Natural killer cell (primary cell): ENCODE measurements at places on chromosomes 7 and 10. TPM values are rescaled to one million over a fixed set of nuclear protein-coding genes. Genes with fewer than 3 reads are reported as not detected.

The PIK3CG gene
- total RNA-seq, result 83.3 TPM

The SFTPA1 gene
- not detected for total RNA-seq

The TEX36 gene
- not detected for total RNA-seq

The MACROH2A2 gene
- total RNA-seq, result 1.4 TPM

The PLAC9 gene
- not detected for total RNA-seq

The SPAM1 gene
- not detected for total RNA-seq

The FANK1 gene
- total RNA-seq, result not detected

The RSPH10B2 gene
- total RNA-seq, result 0.33 TPM

The CTAGE8 gene
- not detected for total RNA-seq

The EPO gene
- not detected for total RNA-seq

The POP7 gene
- 22.1 TPM for total RNA-seq

GRCh38 chr10:131848741-131849590 is 51.8 kb upstream of the PPP2R2D start:
- DNase-seq, result no peak

- no peak for DNase-seq
These were observed 13.9 kb upstream of the SH2D4B start for GRCh38 chr10:80523773-80524172.

GRCh38 chr7:36228039-36228438 is 75.0 kb downstream of the EEPD1 start:
- no peak for DNase-seq

DNA sequence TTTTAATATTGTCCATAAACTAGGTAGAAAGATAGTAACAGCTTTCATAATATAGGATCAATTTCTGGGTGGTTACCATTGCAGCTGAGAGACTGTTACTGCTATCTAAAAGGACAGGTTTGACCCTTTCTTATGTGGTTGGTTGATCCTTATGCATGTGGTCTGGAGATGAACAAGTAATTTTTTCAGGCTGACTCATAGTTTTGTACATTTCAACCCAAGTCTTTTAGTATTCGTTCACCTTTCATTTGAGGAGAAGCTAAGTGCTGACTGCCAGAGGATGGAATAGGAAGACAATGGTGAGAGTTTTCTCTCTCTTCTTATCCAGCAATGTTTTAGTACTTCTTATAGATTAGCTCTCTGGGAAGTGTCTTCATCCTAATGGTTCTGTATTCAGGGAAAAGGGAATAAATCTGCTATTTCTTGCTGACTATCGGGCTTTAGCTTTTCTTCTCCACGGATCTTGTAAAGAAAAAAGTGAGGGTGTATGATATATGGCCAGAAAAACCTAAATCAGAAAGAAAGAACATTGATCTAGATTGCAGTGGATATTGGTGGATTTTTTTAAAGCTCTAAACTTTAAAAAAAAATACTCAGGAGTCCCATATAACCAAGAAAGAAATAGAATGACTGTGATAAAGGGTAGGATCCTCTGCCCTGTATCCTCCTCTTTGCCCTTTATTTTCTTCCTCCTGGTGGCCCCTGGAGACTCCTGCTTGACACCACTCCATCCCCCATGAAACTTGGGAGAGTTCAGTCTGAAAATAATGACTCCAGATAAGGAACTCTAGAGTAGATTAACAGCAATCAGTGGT is 88.0 kb downstream of the CPED1 start:
- no peak for DNase-seq

DNA sequence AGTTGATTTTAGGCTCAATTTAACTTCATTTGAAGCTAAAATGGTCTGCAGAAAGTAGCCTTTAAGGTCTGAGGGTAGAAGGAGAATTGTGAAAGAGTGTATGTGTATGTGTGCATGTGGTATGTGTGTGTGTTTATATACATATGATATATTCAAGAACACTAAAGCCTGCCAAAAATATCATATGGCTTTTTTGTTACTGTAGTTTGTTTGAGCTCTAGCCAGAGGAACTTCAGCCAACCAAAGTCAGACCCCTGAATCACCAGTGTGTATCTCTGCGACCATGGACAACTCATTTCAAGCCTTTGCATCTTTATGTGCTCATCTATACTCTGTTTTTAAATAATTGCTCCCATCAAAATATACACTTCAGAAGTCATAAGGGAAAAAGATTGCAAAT is 58.4 kb upstream of the HDAC9 start:
- no peak for DNase-seq

- no peak for DNase-seq
These were observed 519 bp downstream of the PITRM1 start for GRCh38 chr10:3172081-3172445.

DNA sequence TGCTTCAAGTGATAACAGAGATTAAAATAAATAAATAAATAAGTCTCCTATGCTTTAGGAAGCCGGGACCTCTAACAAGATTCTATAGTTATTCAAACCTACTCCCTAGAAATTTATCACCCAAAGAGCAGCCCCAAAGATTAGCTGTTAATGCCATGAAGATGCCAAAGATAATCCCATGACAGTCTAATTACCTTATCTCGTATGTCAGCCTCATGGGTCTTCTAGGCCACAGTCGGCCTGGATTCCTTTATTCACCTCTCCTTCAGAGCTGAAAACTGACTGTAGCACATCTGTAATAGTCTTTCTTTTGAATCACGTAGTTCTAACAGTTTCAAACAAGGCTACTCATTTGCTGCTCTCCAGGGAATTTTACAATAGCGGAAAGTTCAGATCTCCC is 24.2 kb downstream of the COL1A2 start:
- DNase-seq, result no peak

DNA sequence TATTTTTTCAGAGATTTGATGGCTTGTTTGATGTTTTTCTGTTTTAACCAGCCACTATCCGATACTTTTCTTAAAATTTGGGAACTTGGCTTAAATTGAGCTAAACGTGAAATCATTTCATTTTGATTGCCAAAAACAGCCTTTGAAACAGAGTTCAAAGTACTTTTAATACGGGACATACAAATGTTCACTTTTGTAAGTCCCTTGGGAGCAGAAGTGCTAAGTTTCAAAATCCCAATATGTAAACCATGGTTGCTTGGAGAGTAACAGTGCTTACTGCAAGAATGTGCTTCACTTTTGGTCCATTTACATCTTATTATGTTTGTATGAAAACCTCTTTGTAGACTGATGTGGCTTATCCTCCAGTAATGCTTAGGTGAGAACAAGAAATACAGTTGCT is 10.9 kb downstream of the PNPLA8 start:
- DNase-seq, result no peak

- no peak for DNase-seq
These were observed 42.6 kb upstream of the NRP1 start for GRCh38 chr10:33376976-33377657.

- DNase-seq, result no peak
These were observed 93.3 kb downstream of the EMX2 start for GRCh38 chr10:117635826-117636225.

GRCh38 chr7:110001254-110001938 is 1089.5 kb upstream of the LRRN3 start:
- no peak for DNase-seq

- no peak for DNase-seq
These were observed 22.8 kb upstream of the CARD11 start for GRCh38 chr7:3066506-3066905.

- DNase-seq, result peak; percentile 55
These were observed 701 bp upstream of the GBX1 start for GRCh38 chr7:151168003-151168786.

DNA sequence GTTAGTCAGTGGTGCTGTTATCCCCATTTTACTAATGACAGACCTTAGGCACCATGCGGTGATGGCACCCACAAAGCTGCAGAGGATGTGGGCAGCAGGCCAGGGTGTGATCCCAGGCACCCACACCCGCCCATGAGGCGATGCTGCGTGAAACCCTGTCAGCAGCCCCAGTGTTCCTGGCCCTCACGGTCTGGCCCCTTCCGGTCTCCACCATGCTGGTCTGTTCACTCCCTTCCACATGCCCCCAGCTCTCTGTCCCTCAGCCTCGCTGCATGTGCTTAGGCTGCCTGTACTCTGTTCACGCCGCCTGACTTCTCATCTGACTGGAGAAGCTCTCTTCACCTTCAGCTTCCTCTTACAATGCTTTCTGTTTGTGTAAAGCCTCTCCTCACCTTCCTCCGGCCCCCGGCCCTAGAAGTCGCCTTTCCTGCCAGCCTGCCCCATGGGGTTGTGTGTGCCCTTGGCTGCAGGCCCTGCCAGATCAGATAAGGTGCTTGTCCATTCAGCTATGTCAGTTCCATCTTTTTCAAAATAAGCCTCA is 17.6 kb upstream of the ORAI2 start:
- DNase-seq, result peak; percentile 80

- no peak for DNase-seq
These were observed 177.5 kb downstream of the DNAJB6 start for GRCh38 chr7:157514306-157514705.

DNA sequence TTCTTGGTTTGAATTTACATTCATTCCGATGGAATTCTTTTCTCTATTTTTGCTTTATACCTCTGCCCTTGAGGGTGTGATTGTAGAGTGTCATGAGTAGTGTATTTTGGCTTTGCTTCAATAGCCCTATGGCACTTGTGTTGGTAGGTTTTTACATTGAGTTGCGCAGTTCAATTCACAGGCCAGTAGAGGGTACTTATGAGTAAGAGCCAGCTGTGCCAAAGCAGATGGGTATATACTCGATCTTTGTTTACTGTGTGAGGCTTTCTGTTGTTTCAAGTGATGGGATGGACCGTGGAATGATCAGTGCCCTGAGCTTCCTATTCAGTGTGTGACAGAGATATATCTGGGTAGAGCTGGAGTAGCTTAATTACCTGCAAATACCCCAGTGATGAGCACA is 4.3 kb upstream of the AKR1C3 start:
- no peak for DNase-seq

DNA sequence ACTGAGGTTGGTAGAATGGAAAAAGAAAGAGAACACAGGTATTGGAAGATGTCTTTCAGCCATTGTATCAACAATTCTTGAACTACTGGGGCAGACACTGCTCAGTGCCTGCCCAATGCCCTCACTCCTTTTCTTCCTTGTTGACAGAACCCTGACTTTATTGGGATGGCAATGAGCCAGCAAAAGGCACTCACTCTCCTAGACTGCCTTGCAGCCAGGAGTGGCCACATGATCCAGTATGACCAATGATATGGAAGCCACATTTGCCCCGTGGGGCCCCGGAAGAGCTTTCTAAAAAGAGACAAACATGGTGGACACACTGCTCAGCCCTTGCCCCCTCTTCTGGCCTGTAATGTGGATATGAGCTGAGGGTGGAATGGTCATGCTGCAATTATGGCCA is 88.6 kb upstream of the ZNF716 start:
- no peak for DNase-seq

- no peak for DNase-seq
These were observed 11.6 kb upstream of the ADD3 start for GRCh38 chr10:109996225-109996624.

DNA sequence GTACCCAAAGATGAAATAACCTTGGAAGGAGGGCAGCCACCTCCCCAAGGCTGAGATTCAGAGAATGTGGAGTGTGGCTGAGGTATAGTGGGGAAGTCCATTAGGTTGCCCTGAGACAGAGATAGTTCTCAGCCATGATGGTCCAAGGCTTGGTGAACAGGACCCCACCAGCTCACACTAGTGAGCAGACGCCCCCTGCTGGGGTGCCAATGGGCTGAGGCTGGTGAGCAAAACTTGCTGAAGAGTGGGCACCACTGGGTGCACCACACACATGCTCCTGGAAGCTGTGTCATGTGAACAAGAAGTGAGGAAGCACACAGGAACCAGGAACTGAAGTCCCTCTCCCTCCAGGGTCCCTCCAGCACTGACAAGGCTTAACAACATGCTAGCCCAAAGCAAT is 8.9 kb downstream of the FBXL13 start:
- DNase-seq, result peak; percentile 55
